ENCODE measurements at places on chromosomes 7 and 10. TPM values are rescaled to one million over a fixed set of nuclear protein-coding genes. Genes with fewer than 3 reads are reported as not detected.

DNA sequence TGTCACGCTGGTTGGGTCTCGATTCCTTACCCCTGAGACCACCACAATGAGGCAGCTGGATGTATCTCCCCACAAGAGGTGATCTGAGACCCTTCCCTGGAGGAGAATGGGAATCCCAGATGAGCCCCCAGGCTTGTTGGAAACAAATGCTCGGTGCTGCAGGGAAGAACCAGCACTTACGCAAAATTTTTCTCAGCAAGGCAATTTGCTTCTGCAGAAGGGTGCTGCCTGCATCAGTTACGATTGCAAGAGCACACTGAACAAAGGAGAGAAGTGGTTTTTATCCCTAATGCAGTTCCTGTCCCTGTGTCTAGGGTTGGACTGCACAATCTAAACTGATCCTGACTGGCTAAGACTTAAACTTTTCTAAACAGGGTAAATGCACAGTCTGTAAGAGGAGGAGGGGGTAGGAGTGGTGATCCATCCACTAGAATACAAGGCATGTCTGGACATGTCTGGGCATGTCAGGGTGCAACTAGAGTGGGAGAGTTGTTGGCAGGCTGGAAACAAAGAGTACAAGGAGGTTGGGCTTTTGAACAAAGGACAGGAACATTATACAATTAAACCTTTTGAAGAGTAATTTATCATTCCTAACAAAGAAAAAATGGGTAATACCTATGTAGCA is 114.9 kb upstream of the FAM3C start:
- peaks cover 13% of the 10 kb centered on the region for H3K36me3 ChIP-seq
- peaks cover 33% of the 10 kb centered on the region for H3K27me3 ChIP-seq
- no peaks in the 10 kb centered on the region for H3K4me1 ChIP-seq
- H3K4me3 ChIP-seq = no peak overlapping the region
- no peak for DNase-seq
- no peak overlapping the region for H3K27ac ChIP-seq

DNA sequence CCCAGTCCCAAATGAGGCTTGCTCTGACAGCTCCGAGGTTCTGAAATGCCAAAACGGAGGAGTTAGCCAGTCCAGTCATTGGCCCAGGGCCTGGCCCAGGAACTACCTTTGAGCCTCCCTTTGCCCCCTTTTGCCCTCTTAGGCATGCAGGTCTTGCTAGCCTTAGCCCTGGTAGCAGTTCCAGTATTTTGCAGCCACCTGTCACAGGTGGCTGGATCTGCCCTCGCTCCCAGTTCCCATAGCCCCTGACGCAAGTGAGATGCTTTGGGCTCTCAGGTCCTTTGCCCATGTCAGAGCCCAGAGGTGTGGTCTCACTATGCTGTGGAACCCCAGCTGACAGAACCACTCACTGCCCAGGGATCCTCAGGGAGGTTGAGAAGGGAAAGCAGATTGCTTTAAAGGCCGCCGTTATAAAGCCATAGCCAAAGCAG is 42.0 kb downstream of the GPRIN2 start:
- H3K4me3 ChIP-seq = no peak overlapping the region
- no peaks in the 10 kb centered on the region for H3K4me1 ChIP-seq
- no peaks in the 10 kb centered on the region for H3K27me3 ChIP-seq
- no peaks in the 10 kb centered on the region for H3K36me3 ChIP-seq
- no peak for DNase-seq
- no peak overlapping the region for H3K27ac ChIP-seq

DNA sequence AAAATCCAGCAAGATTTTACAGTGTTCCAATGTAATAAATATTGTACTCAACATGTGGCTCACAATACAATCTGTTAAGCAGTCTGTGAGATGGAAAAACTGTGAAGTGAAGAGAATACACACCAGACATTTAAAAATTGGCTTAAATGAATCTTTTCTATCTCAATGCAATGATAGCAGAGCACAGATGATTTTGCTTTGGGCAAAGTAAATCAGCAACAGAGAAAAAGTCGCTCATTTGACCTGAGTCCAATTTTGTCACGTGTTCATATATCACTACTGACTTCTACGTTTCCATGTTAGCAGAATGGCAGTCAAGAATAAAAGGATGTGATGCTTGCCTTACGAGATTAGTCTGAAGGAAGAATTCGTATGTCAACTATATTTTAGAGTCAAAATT is 506.7 kb downstream of the POM121L12 start:
- DNase-seq = no peak
- peaks cover 2% of the 10 kb centered on the region for H3K36me3 ChIP-seq
- no peaks in the 10 kb centered on the region for H3K27me3 ChIP-seq
- H3K27ac ChIP-seq = no peak overlapping the region
- H3K4me3 ChIP-seq = no peak overlapping the region
- no peaks in the 10 kb centered on the region for H3K4me1 ChIP-seq

DNA sequence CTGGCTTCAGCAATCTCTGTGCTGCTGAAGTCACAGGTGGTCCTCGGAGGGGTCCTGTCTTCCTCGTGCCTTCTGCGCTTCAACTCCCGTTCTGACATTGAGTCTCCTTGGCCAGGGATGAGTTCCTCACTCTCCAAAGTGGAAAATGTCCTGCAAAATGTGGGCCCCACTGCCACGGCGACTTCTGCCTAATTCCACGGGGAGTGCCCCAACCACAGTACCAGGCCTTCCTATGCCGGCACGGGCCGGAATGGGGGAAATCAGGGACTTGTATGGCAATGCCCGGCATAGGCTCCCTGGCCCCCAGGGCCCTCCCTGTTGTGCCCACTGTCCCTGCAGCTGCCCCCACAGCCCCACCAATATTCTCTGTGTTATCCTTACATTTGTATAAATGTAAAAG is 420.5 kb downstream of the TCERG1L start:
- H3K36me3 ChIP-seq = no peaks in the 10 kb centered on the region
- H3K27me3 ChIP-seq = peaks cover 6% of the 10 kb centered on the region

DNA sequence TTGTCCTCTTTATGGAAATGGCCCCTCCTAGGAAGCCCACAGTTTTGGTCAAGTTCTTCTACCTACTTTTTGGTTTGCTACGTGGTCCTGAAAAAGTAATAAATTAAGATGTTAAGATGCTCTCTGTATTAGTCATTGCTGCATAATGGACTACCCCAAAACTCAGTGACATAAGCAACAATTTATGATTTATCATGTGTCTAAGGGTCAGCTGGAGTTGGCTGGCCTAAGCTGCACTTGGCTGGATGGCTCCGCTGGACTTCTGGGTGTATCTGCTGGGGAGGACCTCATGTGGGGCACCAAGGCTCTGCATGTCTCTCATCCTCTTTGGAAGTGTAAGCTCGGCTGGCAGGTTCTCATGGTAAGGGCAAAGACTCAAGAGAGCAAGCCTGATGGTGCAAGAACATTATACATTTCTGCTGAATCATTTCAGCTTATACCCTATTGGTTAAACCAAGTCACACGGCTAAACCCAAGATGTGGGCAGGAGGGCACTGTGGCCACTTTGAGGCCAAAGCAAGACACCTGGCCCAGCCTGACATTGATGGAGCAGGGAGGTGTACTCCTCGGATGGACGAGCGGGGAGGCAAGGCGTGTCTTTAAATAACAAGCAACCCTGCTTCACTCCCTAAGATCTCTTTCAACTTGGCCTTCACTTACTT is 47.7 kb downstream of the TBXAS1 start:
- H3K27ac ChIP-seq = no peak overlapping the region
- no peak for DNase-seq
- no peak overlapping the region for H3K4me3 ChIP-seq
- peaks cover 12% of the 10 kb centered on the region for H3K4me1 ChIP-seq

DNA sequence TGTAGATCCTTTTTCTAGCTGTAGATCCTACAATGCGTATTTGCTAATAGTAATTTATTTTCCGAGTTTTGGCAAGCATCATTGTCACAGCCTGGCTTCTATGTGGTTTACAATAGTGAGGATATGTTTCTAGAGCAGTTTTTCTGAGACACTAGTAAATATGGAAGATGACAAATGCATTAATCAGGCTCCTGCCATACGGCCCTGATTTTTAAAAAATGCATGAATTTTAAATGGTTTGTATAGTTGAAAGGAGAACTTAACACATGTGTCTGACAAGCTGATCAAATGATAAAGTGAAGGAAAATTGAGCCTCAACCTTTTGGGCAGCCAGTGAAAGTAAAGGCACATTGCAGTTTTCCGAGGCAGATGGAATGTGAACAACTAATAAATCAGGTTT is 354.1 kb downstream of the EXOC4 start:
- no peaks in the 10 kb centered on the region for H3K36me3 ChIP-seq
- no peak overlapping the region for H3K27ac ChIP-seq
- H3K27me3 ChIP-seq = no peaks in the 10 kb centered on the region
- H3K4me1 ChIP-seq = no peaks in the 10 kb centered on the region

GRCh38 chr10:122152544-122152943 is 118.6 kb upstream of the BTBD16 start:
- H3K4me1 ChIP-seq = no peaks in the 10 kb centered on the region
- no peak overlapping the region for H3K4me3 ChIP-seq
- peaks cover 13% of the 10 kb centered on the region for H3K27me3 ChIP-seq
- no peak for DNase-seq

GRCh38 chr10:36336315-36336714 is 694.2 kb upstream of the FZD8 start:
- H3K27me3 ChIP-seq = no peaks in the 10 kb centered on the region
- no peak overlapping the region for H3K27ac ChIP-seq
- H3K4me1 ChIP-seq = no peaks in the 10 kb centered on the region
- no peak for DNase-seq
- H3K36me3 ChIP-seq = no peaks in the 10 kb centered on the region
- no peak overlapping the region for H3K4me3 ChIP-seq

GRCh38 chr10:97876402-97876801 is 26.8 kb downstream of the GOLGA7B start:
- H3K27ac ChIP-seq = no peak overlapping the region
- H3K27me3 ChIP-seq = peaks cover 4% of the 10 kb centered on the region
- DNase-seq = no peak
- no peak overlapping the region for H3K4me3 ChIP-seq
- H3K36me3 ChIP-seq = no peaks in the 10 kb centered on the region
- H3K4me1 ChIP-seq = no peaks in the 10 kb centered on the region

DNA sequence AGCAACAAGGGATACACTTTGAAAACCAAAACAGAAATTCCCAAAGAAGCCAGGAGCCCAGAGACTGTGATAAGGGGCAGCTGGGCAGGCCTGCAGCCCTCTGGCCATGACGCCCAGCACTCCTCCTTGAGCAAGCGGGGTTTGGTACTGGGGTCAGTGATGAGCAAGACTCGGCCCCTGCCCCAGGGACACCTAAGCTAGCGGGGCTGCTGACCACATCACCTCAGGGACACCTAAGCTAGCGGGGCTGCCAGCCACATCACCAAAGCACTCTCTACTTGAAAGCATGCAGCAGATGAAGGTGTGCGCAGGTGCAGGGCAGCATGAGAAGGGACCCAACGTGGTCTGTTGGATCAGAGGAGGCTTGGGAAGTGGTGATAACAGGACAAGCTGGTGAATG is 108.0 kb upstream of the PPP2R2D start:
- DNase-seq = no peak
- H3K4me1 ChIP-seq = no peaks in the 10 kb centered on the region
- H3K36me3 ChIP-seq = no peaks in the 10 kb centered on the region
- H3K4me3 ChIP-seq = no peak overlapping the region
- no peak overlapping the region for H3K27ac ChIP-seq

- no peak overlapping the region for H3K27ac ChIP-seq
- DNase-seq = peak; percentile 68
- no peak overlapping the region for H3K4me3 ChIP-seq
- H3K36me3 ChIP-seq = no peaks in the 10 kb centered on the region
- H3K27me3 ChIP-seq = peaks cover 22% of the 10 kb centered on the region
Observed at GRCh38 chr10:133324198-133324792, 12.4 kb downstream of the CALY start.

DNA sequence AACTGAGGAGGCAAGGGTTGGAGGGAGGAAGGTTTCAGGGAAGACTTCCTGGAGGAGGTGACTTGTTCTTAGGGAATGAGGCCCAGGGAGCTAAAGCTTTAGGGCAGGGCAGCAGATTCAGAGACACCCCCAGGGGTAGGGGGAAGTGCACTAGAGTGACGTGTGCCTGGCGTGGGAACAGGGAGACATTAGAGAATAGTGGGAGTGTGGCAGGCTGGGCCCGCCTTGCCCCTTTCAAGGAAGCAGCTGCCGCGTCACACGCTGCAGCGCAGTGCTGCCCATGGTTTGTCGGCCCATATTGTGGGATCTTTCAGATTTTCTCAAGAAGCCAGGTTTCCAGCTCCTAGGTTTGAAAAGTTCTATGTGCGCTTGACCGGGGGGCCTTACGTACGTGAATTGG is 139.4 kb downstream of the LHPP start:
- no peak for DNase-seq
- no peaks in the 10 kb centered on the region for H3K36me3 ChIP-seq
- H3K27ac ChIP-seq = no peak overlapping the region
- no peaks in the 10 kb centered on the region for H3K27me3 ChIP-seq
- no peak overlapping the region for H3K4me3 ChIP-seq

DNA sequence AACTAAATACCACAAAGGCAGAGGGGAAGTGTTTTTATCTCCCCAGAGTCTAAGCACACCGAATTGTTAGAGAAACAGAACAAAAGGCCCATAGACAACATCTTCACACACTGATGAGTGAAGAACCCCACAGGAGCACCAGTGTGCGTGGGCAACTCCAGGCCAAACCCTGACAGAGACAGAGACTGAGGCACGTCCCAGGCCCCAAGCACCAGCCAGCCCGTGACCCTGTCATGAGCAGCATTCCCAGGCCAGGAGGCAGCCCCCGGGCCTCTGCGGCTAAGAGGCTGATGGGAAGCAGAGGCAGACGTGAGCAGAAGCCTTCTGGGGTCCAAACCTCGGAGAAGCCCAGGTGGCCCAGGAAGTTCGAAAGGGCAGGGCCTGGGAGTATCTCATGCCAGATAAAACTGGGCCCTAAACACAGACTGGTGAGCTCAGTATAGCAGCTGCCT is 184.4 kb downstream of the TCERG1L start:
- no peak overlapping the region for H3K27ac ChIP-seq
- H3K4me3 ChIP-seq = no peak overlapping the region
- no peaks in the 10 kb centered on the region for H3K4me1 ChIP-seq
- H3K36me3 ChIP-seq = no peaks in the 10 kb centered on the region
- no peak for DNase-seq
- H3K27me3 ChIP-seq = no peaks in the 10 kb centered on the region

GRCh38 chr10:27100813-27101347 is 586 bp upstream of the ANKRD26 start:
- H3K4me3 ChIP-seq = peak overlapping the region; percentile 90
- H3K36me3 ChIP-seq = peaks cover 4% of the 10 kb centered on the region
- peak; percentile 38 for DNase-seq
- peaks cover 66% of the 10 kb centered on the region for H3K4me1 ChIP-seq

- DNase-seq = no peak
- peaks cover 6% of the 10 kb centered on the region for H3K27me3 ChIP-seq
- no peak overlapping the region for H3K27ac ChIP-seq
- H3K36me3 ChIP-seq = no peaks in the 10 kb centered on the region
- no peaks in the 10 kb centered on the region for H3K4me1 ChIP-seq
Observed at GRCh38 chr7:139845443-139845805, 16.4 kb downstream of the TBXAS1 start.

- no peaks in the 10 kb centered on the region for H3K4me1 ChIP-seq
- peak; percentile 3 for DNase-seq
- H3K27me3 ChIP-seq = no peaks in the 10 kb centered on the region
- no peak overlapping the region for H3K4me3 ChIP-seq
Observed at GRCh38 chr10:16116404-16117304, 256.3 kb upstream of the MINDY3 start.

FXYD4 gene
- total RNA-seq = not detected

ANKRD2 gene
- not detected for total RNA-seq

AQP1 gene
- total RNA-seq = 0.72 TPM

CD36 gene
- 0.65 TPM for total RNA-seq

SPAM1 gene
- not detected for total RNA-seq

LOXL4 gene
- not detected for total RNA-seq

TEX47 gene
- not detected for total RNA-seq

PON1 gene
- not detected for total RNA-seq

TMED4 gene
- total RNA-seq = 73.6 TPM

PRTFDC1 gene
- 0.46 TPM for total RNA-seq
